ENCODE measurements at places on chromosomes 5 and 9.

DNA sequence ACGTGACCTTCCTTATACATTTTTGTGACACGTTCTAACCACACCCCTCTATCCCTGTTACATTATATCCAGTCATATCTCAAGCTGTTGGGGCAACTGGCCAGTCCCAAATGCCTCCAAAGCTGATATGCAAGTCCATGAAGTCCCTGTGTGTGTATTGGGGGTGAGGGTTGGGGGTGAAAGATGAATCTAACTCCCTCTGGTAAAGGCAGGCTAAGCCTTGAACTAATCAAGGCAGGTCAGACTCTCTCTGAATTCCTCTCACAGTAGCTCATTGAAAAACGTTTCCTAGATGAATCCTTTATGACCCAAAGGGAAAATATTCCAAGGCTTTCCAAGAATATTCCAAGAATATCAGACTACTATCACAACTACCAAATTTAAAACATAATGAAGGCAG lies 174.4 kb downstream of the MUSK start:
- DNase-seq = no peak

- no peak for DNase-seq
These were observed 1.1 kb upstream of the STK10 start for GRCh38 chr5:172188893-172189692.

DNA sequence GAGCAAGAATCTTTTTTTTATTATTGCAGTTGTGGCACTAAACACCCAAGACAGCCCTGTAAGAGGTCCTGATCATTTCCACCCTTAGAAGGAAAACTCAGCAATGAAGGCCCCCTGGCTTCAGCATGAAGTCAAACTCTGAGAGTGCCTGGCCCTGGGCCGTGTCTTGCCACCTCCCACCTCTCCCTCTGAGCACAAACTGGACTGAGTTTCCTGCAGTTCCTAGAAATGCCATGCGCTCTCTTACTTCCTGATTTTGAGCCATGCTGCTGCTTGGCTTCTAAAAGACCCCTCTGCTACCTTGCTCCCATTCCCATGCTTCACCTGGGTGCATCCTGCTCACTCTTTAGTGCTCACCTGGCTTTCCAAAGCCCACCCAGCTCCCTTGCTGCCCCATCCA lies 140.4 kb upstream of the KLF9 start:
- no peak for DNase-seq

DNA sequence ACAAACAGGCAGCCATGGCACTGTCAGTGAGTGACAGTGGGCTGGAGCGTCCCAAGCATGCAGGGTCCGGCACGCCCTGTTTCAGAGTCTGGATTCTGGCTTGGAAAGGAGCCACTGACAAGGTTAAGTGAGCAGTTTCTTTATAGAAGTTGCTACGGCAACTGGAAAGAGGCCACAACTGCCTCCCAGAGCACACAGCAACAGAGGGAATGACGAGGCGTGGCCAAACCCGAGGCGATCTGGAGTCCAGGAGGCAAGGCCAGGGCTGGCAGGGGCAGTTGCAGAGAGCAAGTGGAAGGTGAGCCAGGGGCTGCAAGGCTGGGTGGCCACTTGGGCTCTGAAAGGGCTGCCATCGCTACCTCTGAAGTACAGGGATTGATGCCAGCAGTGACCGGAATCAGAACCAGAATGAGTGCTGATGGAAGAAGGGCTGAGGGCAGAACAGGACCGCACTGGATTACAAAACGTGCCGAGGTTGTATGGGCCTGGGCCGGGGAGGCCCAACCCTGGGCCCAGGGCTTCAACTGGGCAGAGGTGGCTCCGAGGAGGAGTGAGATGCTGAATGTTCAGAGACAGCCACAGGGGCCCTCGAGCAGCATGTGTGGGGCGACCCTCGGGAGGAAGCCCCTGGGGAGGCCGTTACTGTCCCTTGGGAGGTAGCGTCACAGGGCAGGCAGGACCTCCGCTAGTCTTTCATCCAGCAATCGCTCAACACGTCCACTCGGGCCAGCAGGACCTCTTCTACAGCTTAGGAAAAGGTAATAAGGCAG lies 4.6 kb downstream of the MRPL41 start:
- no peak for DNase-seq

DNA sequence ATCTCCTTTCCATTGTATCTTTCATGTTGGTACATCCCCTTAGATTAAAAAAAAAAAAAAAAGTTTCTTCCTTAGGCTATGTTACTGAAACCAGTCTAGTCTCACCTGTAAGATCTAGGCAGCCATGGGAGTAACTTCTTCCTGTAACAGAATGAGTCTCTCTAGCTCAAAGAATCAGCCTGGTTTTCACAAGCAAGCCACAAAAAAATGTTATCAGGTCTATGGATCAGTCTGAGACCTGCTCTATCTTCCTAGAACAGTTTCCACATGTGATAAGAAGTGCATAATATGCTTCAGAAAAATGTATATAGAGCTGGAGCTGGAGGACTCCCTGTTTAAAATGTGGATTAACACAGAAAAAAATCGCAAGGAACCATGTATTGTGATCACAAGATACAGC lies 53.8 kb downstream of the ARRDC3 start:
- no peak for DNase-seq

GRCh38 chr9:117076571-117077290 lies 338.1 kb downstream of the ASTN2 start:
- no peak for DNase-seq

- no peak for DNase-seq
These were observed 10.5 kb downstream of the CXCL14 start for GRCh38 chr5:135568246-135568645.

- DNase-seq = no peak
These were observed 267.3 kb downstream of the MLLT3 start for GRCh38 chr9:20355022-20355421.

DNA sequence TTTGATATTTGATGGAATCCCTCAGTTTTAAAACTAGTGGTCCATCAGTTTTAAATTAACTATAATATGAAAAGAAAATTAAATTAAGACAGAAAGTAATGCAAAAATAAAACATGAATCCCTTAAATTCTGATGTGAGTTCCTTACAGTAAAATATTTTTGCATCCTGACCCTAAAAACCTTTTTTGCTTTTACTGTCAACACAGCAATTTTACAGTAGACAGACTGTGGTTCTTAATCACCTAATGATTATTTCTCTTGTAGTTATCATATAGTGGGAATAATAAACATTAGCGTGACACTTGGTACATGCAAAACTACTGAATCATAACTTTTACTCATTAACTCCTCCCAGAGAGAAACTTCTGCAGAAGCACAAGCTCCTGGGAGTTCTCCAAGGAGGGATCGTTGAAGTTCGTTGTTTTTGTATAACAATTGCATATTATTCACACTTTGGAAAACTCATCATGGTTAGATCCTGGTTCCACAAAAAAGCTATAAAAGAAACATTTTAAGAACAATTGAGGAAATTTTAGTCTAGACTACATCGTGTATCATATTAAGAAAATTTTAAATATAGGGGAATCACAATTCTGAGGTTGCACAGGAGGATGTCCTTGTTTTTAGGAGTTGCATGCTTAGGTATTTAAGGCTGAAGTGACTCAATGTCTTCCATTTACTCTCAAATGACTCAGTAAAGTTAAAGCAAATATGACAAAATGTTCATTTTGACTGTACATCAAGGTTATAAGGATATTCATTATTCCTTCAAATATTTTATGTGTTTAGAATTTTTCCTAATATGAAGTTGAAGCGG lies 88.2 kb upstream of the NIPAL4 start:
- DNase-seq = no peak

DNA sequence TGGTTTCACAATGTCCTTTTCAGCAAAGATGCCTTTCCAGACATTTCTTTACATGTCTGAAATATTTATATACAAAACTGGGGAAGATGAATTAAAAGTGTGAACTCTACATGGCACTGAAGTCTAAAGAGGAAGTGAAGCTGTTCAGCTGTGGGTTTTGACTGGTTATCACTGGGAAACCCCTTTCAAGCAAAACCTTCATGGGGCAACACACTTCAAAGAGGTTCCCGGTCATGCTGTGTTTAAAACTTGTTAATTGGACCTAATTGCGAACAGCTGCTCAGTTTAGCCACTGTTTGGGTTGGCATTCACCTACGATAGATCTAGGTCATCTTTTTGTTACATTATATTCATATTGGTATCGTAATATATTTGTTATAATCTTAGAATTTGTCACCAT lies 20.0 kb upstream of the GDNF start:
- DNase-seq = no peak

DNA sequence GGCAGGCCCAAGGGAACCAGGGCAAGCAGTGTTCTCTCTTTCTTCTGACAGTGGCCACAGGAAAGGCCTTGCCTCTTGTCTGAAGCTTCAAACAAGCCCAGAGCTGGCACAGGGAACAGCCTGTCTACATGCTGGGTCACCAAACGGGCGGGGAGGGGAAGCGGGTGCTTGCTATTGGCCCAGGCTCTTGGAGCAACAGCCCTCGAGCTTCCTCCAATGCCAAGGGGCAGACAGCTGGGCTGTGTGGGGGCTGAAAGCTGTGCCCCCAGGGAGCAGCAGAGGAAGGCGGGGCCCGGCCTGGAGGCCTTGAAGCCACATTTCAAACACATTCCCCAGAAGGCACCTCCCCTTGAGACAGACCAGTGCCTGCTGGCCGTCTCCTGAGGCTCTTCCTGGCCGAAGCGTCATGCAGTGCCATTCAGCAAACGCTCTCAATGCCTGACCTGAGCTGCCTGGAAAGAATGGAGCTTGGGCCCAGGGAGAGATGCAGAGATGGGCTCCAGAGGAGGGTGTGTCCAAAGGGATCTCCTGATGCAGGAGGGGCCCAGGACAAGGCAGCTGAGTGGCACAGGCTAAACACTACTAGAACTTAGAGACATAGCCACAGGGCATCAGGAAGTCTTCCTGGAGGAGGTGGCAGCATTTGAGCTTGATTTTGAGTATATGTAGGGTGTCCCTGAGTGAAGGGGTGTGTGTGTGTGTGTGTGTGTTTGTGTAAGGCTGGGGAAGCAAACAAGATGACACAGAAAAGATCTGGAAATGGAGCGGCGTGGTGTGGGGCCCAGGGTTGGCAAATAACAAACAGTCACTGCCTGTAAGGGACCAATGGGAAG lies 2.5 kb downstream of the FIBCD1 start:
- no peak for DNase-seq

DNA sequence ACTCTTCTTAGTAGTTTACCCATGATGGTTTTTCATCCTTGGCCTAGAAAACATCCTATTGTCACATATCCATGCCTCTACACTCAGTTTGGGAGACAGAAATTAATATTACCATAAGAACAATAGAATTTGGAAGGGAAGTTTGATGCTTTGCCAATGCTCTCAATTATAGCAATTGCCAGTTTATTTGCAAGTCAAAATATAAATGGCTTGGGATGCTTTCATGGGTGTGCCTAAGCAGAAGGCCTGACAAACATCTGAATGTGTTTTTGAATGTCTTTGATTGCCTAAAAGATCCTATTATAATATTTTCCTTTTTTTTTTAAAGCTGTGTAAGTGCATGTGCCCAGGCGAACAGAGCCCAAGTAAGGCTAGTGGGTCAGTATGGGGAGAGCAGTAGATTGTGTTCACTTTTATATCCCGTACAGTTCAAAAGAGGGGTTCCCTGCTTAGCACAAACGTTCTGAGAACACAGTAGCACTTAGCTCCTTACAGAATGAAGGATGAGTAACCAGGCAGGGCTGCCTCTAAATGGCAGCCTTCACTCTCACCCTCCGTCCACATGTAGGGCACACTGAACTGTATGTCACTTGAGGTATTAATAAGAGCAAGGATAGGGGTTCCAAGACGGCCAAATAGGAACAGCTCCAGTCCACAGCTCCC lies 56.0 kb upstream of the AGXT2 start:
- DNase-seq = no peak

DNA sequence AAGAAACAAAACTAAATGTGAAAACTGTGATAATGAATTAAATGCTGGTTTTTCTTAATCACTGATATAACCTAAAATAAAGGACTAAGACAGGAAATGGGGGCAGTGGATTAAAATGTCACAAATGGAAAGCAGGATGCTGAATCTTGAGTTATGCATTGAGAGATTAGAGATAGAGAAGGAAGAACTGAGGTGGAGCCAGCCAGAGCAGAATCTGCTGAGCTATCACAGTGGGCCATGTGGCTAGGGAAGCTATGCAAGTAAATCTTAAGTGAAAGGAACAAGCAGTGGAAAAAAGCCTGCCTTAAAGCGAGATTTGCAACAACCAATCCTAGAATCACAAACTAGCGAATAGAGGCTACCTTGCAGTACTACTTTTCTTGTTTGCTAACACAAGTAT lies 188.5 kb upstream of the RASA1 start:
- no peak for DNase-seq

DNA sequence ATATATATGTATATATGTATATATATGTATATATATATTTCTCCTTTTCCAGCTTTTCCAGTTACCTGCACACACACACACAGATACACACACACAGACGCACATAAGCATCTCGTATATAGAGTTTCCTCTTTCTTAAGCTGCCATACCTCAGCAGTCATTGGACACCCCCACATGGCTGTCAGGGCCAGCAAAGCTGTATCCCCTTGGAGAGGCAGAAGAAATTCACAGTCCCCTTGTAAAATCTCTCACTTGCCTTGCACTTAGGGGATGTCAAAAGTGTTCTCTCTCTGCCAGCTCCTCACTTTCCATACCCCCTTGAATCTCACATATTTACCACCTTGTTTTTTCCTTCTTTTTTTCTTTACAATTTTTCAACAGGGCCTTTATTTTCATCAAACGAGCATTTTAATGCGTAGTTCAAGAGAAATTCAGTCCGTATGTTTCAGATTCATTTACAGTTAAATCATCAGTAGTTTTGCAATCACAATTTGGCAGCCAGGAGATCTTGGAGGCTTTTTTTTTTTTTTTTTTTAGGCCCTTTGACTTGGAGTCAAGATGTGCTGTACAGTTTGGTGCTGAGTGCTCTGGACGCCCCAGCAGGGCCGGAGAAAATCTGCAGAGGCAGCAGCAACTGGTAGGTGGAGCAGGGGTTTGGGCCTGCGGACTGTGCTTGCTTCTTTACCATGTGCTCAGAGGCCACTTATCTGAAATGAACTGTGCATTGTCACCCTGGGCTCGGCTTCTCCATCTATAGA lies 244.9 kb upstream of the KLF4 start:
- no peak for DNase-seq

- no peak for DNase-seq
These were observed 224.1 kb downstream of the ESM1 start for GRCh38 chr5:54761213-54761701.

DNA sequence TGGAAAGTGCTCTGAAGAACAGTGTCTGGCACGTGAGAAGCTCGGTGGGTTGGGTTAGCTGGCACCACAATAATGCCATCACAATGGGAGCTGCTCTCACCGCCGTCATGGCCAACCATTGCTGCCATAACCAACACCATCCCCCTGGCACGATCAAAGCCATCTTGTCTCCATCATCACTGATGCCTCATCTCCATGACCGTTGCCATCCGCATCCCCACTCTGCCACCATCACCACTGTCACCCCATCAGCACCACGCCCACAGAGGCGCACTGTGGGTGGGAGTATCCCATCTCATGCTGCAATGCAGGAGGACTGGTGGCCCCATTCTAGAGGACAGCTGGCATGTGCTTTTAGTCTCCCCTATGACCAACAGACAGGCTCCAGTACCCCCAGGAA lies 23.7 kb downstream of the NR5A1 start:
- no peak for DNase-seq

- no peak for DNase-seq
These were observed 5.3 kb downstream of the PRDM6 start for GRCh38 chr5:123094237-123094918.

- DNase-seq = no peak
These were observed 211.9 kb upstream of the TRIM32 start for GRCh38 chr9:116475201-116475600.

- no peak for DNase-seq
These were observed 66.8 kb upstream of the IL17B start for GRCh38 chr5:149445739-149446369.

GRCh38 chr5:16542236-16542635 lies 74.6 kb downstream of the RETREG1 start:
- DNase-seq = no peak

All from NCI-H187 (cell line).